SK-N-SH treated with all-trans-retinoic acid at 6 μM for 48 hours (cell line): ENCODE measurements at places on chromosomes 16 and 17.

DNA sequence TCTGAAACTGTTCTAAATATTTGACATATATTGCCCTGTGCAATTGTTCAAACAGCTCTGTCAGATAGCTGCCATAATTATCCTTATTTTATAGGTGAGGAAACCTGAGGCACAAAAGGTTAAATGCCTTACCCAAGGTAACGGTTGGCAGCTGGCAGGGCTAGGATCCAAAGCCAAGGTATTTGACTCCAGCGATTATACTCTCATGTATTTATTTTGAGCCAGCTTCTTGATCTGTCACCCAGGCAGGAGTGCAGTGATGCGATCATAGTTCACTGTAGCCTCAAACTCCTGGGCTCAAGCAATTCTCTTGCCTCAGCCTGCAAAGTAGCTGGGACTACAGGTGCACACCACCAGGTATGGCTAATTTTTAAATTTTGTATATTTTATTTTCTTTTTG lies 7.2 kb downstream of the ENO3 start:
- ATAC-seq: no peak

GRCh38 chr17:80632046-80632581 lies 87.5 kb downstream of the RPTOR start:
- ATAC-seq: no peak

DNA sequence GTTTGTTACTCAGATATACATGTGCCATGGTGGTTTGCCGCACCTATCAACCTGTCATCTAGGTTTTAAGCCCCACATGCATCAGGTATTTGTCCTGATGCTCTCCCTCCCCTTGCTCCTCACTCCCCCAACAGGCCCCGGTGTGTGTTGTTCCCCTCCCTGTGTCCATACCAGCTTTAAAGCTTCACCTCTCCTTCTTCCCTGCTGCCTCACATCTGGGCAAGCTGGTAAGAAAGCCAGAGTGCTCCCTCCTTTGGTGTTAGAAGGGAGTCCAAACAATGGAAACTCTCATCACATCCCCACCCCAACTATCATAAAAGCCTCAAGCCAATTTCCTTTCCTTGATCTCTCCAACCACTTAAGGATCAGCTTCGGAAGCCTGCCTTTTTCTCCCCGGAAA lies 1115.6 kb upstream of the GOT2 start:
- no peak for ATAC-seq

DNA sequence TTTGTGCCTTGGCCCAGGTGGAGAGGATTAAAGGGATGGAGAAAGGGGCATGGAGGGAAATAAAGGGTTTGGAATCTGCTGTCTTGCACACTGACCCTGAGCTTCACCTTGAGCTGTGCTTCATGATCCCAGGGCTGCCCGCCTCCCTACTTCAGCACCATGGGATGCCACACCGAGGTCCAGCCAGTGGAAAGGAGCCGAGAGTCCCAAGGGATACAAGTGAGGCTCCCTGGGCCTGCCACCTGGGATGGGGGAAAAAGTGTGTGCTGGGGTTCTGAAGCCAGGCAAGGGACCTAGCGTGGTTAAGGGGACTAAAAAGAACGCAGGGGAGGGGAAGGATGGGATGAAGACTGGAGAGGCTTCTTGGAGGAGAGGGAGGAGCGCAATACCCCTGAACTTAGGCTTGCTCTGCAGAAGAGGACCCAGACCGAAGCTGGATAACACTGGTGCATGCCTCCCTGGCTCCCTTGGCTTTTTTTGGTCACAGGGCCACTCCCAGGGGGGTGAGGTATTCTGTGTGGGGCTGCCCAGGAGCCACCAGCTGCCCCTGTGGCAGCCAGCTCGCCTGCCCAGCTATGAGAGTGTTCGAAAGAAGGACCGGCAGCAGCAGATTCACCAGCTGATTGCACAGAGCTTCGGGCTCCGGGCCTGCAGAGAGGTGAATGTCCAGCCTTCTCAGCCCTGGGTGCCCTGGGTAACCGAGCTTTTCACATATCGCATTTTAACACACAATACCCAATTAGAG lies 7.2 kb downstream of the MRPL27 start:
- no peak for ATAC-seq

- ATAC-seq: peak; percentile 80
Measured at GRCh38 chr17:60060474-60060873, 18.2 kb downstream of the HEATR6 start.

- no peak for ATAC-seq
Measured at GRCh38 chr16:69784586-69784985, 22.5 kb downstream of the WWP2 start.

DNA sequence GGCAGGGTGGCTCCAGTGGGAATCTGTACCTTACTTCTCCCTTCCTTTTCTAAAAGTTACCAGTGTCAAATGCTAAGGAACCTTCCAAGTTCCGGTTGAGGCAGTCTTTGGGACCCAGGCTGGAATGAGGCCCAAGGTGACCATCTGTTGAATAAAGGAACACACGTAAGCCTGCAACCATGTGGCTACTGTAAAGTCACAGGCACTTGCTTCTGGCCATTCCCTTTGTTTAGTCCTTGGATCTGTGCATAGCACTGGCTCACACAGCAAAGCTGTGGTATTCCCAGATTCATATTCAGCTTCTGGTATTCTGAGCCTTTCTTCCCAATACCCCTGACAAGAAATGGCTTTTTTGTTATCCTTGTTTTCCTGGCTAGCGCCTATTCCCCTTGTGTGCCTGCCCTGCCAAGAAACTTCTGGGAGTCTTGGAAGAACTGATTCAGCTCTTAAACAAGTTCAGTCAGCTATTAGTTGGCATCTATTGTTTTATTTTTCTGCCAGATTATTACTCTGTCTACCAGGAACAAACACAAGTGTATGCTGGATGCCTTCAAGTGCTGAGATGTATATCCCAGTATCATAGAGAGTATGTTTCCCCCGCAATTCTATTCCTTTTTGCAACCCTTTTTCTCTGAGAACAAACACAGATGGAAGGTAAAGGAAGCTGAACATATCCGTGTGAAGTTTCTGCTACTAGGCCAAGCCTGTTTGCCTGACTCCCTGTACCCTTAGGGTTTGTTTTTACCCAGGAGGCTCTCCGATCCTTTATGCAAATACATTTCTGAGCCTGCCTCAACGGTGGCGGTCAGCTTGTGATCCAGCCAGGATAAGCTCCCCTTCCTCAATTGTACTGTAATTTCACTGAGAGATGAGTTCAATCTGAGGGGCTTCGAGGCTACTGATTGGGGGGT lies 13.2 kb downstream of the TMEM238L start:
- ATAC-seq: no peak

DNA sequence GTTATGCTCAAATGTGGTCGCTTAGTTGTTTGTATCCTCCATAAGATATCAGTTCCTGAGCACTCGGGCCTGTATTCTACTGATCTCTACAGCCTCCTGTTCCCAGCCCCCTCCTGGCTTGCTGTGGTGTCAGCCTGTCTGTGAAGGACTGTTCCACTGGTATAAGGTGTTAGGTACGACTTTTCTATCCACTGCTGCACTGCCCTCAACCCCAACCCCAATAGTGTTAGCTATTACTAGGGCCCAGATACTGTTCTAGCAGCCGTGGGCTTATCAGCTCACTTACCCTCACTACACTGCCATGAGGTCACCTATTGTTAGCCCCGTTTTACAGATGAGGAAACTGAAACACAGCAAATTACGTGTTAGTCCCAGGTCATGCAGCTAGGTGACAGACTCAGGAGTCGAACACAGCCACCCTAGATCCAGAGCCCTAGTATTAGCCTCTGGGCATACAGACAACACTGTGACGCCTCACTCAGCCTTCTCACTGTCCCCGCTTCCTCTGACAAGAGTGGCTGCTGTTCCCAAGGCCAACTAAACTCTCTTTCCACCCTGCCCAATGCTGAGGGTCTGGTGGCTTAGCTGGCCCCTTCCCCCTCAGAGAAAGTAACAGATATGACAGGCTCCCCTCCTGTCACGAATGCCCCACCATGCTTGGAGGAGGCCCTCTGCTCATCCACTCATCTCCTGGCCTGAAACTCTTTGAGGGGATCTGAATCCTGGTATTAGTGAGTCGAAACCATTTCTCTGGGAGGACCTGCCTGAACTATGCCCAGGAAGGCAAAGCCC lies 25.6 kb upstream of the ZNF652 start:
- no peak for ATAC-seq

DNA sequence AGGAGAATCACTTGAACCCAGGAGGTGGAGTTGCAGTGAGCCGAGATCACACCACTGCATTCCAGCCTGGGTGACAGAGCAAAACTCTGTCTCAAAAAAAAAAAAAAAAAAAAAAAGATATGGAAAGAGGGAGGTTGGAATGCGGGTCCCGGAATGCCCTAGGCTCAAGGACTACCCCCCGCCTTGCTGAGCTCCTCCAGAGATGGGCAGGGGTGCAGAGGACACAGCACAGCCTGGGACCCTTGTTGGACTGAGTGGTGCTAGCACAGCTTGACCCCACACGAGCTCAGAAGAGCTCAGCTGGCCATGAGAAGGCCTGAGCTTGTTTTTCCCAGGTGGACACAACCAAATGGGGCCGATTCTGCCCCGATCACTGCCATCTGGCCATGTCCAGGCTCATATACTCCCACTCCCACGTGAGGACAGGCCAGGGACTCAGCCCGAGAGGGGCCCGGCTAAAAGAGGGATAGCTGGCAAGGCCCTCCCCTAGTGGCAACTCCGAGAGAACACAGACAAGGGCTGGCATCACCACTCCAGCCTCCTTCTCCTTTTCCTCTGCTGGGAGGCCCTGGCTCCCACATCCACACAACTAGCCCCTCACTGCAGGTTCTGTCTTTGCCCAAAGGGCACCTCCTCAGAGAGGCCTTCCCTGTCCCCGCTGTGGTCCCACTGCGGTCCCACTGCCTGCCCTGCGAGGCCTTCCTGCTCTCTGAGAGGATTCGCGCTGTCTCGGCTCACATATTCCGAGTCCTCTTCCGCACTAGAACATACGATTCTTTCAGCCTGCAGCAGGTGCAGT lies 11.0 kb downstream of the SGCA start:
- no peak for ATAC-seq

GRCh38 chr17:45409659-45410076 lies 23.0 kb downstream of the ARHGAP27 start:
- no peak for ATAC-seq

DNA sequence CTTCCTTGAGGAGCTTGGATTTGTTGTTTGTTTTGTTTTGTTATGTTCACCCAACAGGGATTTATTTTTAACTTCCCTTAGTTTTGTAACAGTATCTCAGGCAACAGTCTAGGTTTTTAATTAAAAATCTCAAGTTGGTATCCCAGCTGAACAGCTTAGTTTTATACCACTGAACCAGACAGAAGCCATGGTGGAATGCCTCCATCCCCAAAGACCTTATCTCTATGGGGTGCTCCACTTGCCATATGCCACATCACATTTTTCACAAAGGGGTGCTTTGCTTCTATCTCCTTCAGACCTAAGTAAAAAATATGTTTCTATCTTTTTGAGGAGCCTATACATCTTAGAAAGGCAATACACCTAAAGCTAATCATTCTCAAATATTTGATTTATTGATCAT lies 715.8 kb upstream of the KIF2B start:
- ATAC-seq: no peak

DNA sequence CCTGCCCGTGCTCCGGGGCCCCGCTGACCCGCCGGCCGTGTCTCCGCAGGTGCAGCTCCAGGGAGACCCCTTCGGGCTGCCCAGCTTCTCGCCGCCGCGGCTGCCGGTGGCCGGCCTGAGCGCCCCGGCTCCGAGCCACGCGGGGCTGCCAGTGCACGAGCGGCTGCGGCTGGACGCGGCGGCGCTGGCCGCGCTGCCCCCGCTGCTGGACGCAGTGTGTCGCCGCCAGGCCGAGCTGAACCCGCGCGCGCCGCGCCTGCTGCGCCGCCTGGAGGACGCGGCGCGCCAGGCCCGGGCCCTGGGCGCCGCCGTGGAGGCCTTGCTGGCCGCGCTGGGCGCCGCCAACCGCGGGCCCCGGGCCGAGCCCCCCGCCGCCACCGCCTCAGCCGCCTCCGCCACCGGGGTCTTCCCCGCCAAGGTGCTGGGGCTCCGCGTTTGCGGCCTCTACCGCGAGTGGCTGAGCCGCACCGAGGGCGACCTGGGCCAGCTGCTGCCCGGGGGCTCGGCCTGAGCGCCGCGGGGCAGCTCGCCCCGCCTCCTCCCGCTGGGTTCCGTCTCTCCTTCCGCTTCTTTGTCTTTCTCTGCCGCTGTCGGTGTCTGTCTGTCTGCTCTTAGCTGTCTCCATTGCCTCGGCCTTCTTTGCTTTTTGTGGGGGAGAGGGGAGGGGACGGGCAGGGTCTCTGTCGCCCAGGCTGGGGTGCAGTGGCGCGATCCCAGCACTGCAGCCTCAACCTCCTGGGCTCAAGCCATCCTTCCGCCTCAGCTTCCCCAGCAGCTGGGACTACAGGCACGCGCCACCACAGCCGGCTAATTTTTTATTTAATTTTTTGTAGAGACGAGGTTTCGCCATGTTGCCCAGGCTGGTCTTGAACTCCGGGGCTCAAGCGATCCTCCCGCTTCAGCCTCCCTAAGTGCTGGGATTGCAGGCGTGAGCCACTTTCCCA lies 5.9 kb downstream of the CTF1 start:
- ATAC-seq: peak; percentile 85

GRCh38 chr16:22181426-22181825 lies 19.1 kb downstream of the SDR42E2 start:
- no peak for ATAC-seq

DNA sequence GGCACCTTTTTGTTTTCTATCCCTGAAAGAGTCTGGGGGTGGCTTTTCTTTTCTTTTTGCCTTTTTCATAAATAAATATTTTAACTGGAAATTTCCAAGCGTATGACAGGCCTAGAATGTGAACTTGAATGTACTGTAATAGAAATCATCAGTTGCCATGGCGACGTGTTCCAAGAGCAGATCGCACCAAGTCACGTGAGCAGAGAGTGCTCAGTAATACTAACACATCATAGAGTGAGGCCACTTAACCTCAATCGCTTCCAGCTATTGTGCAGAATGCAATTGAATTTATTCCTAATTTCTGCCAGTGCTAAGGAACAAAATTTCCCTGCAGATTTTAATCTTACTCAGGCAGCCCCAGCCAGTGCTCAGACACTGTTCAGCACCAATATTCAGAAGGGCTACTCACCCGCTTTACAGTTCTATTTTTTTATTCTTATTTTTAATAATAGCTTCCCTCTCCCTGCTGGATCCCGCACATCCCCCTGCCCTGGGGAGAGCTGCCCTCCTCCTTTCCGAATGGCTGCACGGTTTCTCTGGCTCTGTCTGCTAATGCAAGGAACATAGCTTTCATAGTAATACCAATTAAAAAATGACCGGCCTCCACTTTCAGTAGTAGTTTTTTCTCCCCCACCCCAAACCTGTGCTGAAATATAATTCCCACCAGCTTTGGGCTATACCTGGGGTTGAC lies 26.2 kb upstream of the PMFBP1 start:
- ATAC-seq: peak; percentile 84

GRCh38 chr16:50144211-50144610 lies 8.9 kb upstream of the TENT4B start:
- peak; percentile 35; the same call in 2 of the 3 replicates for ATAC-seq
